ENCODE measurements at places on chromosomes 2 and 18.

DNA sequence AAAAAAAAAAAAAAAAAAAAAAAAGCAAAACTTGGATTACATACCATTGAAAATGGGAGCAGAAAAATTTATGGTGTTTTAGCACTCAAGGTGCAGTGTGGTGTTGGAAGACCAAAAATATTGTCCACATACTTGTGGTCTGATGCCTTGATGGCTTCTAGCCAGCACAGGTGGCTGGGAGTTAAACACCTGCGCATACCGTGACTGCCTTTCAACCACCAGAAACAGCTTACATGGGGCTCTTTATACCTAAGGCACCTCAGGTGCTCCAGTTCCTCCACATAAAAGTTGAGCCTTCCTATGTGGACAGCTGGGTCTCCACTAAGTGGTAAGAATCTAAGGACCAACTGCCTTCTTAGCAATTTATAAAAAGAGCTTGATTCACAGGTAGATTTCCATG lies 802.6 kb upstream of the CELF4 start:
- no peak for DNase-seq

- no peak for DNase-seq
Measured at GRCh38 chr18:70559446-70559845, 270.6 kb downstream of the SOCS6 start.

GRCh38 chr2:30738141-30738911 lies 68.9 kb downstream of the CAPN13 start:
- DNase-seq: no peak

DNA sequence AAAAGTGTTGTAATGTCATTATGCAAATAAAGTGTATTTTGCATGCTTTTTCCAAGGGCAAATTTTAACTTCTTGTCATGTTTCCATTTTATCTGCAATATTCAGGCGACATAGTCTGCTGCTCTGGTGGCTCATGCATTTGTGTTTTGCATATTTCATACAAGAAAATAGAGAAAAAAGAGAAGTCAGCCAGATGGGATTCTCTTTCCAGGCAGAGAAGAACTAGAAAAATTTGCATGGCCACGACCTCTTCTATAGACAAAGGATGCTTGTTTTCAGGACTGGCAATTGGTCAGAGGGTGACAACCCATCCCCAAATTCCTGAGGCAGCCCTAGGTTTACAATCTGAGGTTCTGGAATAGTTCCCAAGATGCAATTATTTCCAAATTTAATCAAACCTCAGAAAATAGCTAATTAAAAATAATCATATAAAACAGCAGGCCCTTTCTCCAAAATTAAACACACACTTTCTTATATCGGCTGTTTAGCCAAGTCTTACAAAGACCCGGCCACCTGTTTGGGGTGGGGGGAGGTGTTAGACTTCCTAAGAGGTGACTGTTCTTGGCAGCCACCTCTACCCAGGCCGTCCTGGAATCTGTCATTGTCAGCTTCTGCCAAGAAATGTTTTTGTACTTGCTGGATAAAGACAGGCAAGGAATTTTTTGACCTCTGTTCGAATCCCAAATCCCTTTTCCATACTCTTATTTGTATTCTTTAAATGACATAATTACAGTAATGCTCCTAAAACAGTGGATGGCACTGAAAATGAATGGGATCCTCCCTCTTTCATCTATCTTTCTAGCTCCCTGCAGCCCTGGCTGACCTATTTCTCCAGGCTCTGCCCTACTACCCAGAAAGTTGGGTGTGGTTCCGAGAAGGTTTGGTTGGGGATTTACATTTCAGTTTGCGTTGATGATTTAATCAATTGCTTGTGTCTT lies 20.8 kb upstream of the SOS1 start:
- DNase-seq: no peak

- peak; percentile 53 for DNase-seq
Measured at GRCh38 chr18:22136395-22136794, 33.0 kb upstream of the GATA6 start.

DNA sequence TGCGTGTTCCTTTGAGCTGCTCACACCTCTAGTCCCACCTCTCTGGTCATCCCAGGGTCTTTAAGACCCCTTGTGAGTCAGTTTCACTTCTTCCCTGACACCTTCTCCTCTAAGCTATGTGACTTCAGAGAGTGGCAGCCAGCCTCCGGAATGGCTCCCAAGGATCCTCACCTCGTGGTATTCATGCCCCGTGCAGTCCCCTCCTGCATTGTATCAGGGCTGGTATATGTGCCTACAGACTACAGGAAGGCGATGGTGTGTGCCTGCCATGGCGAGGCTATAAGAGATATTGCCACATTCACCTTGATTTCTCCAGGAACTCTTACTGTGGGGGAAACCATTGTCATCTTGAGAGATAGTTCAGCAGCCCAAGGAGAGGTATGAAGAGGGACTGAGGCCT lies 128.0 kb upstream of the SMAD2 start:
- DNase-seq: no peak

DNA sequence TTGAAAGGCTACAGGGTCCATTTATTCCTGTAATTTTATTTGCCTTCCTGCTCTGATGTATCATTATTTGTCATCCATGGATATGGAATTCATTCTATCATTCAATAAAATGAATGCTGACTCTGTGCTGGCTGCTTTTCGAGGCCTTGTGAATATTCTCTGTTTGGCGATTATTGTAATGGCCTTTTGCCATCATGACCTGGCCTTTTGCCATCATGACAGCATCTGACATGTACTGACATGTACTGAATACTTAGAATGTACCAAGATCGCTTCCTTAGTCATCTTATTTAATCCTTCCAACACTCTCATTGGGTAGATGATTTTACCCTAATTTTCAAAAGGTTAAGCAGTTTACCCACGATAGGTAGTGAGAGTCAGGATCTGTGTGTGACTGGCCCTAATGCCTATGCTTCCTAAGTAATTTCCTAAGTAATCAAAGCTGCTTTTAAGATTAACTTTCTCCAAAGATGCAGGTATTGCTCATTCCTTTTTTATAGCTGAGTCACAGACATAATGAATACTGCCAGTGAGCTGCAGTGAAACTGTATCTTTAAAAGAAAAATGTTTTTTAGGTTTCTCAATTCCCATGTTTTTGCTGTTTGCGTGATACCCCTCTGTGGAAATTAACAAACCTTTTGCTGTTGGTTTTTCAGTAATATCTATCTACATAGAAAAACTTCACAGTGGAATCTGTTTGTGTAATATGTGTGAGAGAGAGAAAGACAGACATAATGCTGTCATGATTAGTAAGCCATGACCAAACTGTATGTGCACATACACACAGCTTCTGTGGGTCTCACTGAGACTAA lies 127.8 kb downstream of the CERS6 start:
- DNase-seq: peak; percentile 73

GRCh38 chr2:7899241-7899640 lies 782.6 kb upstream of the ID2 start:
- no peak for DNase-seq

GRCh38 chr2:122378521-122378920 lies 623.1 kb downstream of the TSN start:
- no peak for DNase-seq

DNA sequence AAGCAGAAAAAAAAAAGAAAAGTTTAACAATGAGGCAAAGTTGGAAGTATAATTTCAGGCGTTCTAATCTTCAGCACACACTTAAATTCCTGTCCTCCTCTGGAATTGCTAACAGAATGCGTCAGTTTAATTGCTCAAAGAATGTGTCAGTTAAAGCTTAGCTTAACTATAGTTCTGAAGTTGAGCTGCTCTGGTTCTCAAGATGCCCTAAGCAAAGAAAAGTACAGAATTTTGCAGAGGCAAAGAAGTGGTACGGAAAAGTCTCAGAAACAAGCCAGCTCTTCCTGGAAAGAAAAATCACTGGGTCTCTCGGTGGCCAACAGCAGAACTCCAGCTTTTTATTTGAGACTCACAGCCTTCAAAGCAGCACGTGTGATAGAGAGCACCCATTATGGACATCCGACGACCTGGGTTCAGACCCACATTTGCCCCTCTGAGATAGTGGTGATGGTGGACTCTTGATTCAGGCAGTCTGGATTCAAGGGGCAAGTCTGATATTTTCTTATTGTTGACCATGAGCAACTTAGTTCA lies 22.2 kb upstream of the MYO3B start:
- DNase-seq: peak; percentile 26

DNA sequence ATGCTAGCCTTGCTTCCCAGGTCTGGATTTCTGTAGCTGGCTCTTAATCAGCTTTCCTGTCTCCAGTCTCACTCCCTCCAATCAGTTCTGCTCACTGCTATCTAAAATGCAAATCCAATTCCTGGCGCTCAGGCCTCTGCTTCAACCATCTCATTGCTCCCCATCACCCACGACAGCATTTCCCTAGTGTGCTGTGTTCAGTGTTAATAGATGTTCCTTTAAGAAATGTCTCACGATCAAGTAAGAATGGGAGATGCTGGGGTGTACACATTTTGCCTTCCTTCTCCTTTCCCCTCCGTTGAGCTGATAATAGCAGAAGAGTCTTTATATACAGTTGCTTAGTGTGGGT lies 1.6 kb upstream of the PUM2 start:
- no peak for DNase-seq

GRCh38 chr2:211946960-211947359 lies 591.6 kb downstream of the ERBB4 start:
- no peak for DNase-seq

GRCh38 chr2:171882089-171882769 lies 11.8 kb downstream of the SLC25A12 start:
- no peak for DNase-seq

- DNase-seq: no peak
Measured at GRCh38 chr2:163123526-163123925, 285.0 kb upstream of the KCNH7 start.

DNA sequence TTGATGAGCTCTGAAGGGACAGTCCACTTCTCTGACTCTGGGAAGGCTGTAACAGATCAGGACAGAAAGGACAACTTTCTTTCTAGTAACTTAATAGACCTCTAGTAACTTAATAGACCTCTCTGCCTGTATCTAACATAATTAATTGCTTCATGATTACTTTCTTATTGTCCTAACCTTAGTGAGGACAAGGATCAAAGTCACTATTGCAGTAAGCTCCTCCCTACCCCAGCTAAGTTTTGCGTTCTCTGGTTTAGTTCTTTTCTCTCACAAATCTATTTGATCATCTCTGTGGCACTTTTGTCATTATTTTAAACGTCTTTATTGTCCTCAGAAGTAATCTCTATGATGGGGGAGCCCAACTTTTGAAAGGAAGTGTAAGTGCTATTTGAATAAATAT lies 125.5 kb upstream of the UGP2 start:
- DNase-seq: no peak

DNA sequence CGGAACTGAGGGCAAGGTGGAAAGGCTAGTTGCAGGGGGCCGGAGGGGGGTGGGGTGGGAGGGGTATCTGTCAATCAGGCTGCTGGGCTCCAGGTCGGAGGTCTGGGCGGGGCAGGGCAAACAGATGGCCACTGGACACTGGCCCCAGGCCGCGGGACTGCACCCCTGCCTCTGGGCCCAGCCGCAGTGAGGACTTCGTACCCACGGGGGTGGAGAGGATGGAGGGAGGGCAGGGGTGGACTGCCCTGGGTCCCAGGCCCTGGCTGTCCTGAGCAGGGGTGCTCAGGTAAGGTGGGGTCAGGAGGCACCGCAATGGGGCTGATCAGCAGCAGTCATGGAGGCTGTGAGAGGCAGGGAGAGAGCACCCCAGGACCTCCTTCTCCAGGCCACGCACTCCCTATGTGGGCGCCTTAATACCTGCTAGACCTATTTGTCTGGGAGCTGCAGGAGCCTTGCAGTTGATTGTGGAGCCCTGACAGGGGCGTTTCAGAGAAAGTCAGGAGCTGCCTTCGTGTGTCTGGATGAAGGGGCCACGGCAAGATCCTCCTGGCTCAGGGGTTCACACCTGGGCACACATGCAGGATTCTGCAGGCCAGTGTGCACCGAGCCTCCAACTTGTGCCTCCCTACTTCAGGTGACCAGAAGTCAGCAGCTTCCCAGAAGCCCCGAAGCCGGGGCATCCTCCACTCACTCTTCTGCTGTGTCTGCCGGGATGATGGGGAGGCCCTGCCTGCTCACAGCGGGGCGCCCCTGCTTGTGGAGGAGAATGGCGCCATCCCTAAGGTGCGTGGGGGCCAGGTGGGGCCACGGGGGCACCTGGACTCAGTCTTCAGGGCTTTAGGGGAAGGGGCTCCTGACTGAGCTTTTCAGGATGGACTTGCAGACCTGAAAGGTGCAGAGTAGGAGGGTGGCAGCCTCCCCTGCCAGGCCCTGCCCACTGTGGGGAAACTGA lies 1.5 kb downstream of the CTDSP1 start:
- no peak for DNase-seq

DNA sequence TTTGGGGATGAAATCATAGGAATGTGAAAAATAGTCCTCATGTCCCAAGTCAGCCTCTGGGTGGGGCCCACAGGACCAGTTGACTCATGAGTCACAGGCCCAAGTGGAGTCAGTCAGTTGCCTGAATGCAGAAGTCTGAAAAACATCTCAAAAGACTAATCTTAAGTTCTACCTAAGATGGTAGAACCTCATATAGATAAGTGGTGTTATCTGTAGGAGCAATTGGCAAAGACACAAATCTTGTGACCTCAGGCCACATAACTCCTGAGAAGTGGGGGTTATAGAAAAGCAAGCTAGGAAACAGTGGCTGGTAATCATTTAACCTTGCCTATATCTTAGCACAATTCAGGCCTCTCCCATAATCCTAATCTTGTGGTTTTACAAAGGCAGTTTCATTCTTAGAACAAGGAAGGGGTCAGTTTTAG lies 257.1 kb upstream of the SPOPL start:
- peak; percentile 17 for DNase-seq
